ENCODE measurements at places on chromosomes 7 and 10.

GRCh38 chr7:143002106-143002505, 24.8 kb downstream of the OR9A2 start:
- no peak for DNase-seq

- no peak for DNase-seq
These were observed 3.4 kb downstream of the PDGFA start for GRCh38 chr7:516216-516605.

- no peak for DNase-seq
These were observed 135.8 kb upstream of the TMEM72 start for GRCh38 chr10:44775402-44775741.

DNA sequence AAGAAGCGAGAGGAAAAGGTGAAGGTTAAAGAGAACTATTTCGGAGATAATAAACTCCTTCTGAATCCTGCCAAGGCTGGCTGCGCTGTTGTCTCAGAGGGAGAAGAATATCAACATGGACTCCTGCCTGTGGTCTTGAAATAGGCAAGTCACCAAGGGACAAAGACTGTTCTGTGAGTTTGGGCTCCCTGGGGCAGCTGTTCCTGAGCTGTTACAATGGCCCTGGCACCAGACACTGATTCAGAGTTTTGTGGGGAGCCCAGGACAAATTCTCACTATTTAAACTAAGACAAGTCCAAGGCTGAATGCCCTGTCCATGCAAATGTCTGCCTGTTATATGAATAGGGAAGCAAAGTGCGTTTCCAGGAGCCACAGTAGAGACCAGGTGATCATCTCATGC, 81.4 kb downstream of the PRPF18 start:
- DNase-seq = no peak

DNA sequence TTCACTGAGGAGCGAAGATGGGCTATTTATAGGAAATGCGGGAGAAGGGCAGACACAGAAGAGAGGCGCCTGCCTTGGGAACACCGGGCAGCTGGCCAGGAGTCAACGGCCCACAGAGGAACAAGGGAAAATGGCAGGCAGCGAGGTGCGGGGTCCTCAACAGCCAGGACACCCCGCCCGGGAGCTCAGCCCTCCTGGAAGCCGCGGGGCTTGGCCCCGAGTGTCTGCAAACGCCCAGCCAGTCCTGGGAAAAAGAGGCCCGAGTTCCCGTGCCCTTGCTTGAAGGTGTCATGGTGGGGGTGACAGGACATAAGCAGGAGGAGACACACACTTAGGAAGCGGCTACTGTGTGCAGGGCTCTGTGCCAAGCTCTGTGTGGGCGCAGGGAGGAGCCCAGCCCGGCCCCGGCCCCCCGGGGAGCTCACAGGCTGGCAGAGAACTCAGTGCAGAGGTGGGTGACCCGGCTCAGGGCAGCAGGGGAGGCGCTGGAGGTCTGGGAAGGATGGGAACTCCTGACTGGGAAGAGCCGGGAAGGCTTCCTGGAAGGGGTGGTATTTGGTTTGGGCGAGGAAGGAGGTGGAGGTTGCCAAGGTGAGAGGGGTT, 79.9 kb downstream of the ELFN1 start:
- DNase-seq = no peak

- no peak for DNase-seq
These were observed 107.8 kb downstream of the TBXAS1 start for GRCh38 chr7:139936760-139937310.

DNA sequence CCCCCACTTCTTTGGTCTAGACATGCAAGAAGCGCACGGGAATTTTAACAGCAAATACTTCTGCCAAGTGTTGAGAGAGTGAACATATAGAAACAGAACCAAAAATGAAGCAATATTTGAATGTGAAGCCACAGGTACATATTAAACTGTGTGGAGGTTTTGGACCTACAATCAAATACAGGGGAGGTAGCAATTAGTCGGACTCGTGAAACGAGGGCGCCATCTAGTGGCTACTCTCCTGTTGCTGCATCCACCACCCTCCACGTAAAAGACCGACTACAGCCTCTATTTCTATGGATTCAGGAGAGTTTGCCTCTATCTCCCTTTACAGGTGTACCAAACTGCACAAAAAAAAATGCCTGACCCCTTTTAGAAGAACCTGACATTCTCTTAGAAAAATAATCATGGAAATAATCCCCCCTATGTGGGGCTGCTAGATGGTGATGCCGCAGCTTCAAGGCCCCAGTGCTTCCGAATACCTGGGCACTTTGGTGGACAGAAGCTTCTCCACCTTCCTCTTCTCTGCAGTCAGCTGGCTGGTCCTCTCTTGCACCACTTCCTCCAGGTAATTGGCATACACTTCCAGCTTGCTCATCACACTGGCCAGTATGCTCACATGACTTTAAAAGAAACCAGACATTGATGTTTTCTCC, 31.7 kb downstream of the TECTB start:
- DNase-seq = peak; percentile 51

GRCh38 chr10:100909501-100910263, 3.1 kb upstream of the SLF2 start:
- DNase-seq = no peak

GRCh38 chr7:100221231-100221718, 1.5 kb downstream of the PVRIG start:
- peak; percentile 61 for DNase-seq

- DNase-seq = no peak
These were observed 3.4 kb downstream of the ENTPD1 start for GRCh38 chr10:95759233-95759826.

DNA sequence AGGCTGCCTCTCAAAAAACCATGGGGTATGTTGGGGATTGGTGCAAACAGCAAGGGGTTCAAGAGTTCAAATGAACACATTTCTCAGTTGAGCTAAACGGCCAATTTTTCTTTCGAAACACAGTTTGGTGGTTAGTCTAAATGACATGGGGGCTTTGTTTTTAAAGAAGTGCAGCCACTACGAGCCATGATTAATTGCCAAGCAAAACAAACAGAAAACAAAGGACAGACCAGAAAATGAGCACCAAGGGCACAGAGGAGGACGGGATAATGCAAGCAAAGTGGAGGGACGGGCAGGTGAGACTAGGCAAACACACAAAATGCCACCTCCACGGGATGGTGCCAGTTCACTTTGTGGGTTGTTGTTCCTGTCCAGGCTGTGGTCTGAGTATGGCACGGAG, 64.5 kb upstream of the PDLIM1 start:
- no peak for DNase-seq

DNA sequence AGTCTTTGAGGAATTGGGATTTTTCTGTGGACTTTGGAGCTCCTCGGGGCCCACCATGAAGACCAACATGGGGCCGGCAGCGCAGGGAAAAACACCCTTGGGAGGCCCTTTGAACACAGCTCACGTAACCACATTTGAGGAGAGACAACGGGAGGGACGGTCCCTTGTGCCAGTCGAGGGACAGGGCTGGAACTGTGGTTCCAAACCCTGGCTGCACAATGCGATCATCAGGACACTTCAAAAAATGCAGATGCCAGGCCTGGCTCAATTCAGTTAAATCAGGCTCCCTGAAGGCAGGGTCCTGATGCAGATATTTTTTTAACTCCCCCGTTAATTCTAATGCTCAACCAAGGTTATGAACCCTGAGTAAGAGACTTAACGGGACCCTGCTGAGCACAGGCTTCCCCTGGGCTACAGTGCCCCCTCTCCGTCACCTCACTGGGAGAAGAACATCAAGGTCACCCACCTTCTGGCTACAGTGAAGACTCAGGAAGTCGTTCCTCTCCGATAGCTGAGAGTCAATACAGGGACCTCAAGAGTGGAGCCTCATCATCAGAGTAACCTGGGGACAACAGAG, 30.4 kb downstream of the LYZL1 start:
- DNase-seq = no peak

Data from stimulated activated CD4-positive, alpha-beta T cell treated with anti-CD3 and anti-CD28 coated beads, Interleukin-15, amount 100 ng/mL, for 1 hour (primary cell).